Endothelial cell of umbilical vein (primary cell): ENCODE measurements at places on chromosomes 7 and 10.
A peak's percentile ranks its signal among the peaks of the same experiment; 100 is the strongest.

DNA sequence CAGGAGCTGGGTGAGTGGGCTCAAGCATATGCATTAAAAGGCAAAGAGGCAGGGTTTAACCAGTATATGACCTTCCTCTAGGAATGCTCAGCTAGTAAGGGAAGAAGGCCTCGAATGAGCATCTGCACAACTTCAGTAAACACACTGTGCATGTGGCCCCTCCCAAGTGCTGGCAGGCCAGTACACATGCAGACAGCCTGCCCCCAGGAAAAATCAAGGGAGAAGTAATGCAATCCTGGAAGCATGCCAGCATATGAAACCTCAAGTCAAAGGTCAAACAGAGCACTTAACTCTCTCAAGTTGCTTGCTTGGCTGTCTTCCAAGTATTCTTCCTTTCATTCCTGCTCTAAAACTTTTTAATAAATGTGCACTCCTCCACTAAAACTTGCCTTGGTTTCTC, 208.4 kb downstream of the ACTR3B start:
- no peak for DNase-seq

DNA sequence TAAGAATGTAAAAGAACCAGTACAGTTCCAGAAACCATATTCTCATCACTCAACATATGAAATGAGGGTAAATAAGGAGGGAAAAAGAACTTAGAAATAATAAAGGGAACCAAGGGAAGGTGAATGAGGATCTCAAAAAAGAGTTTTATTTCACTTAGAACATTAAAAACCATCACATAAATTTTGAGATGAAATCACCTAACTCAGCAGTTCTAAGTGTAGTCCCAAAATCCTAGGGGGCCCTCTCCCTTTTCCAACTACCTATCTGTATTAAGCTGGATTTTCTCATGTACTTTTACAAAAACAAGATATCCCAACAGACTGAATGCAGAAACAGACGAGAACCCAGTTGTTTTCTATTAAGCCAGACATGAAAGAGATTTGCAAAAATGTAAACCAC, 3.2 kb downstream of the ZCWPW1 start:
- DNase-seq: no peak

DNA sequence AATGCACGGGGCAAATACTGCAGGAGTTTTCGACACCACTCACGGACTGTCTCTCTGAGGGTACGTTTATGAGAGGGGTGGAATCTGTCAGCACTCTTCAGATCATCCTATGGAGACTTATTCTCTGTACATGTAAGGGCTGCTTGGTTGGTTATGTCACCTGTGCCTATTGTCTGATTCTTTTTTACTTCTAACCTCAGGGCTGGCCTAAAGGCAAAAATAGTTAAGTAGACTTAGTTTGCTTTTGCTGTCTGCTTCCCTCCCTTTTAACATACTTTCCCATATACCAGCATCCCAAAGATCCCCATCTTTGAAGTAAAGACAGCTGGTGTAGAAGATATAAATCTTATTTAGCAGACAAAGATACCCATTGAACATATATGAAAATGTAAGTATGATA, 105.9 kb downstream of the PRKG1 start:
- DNase-seq: no peak

DNA sequence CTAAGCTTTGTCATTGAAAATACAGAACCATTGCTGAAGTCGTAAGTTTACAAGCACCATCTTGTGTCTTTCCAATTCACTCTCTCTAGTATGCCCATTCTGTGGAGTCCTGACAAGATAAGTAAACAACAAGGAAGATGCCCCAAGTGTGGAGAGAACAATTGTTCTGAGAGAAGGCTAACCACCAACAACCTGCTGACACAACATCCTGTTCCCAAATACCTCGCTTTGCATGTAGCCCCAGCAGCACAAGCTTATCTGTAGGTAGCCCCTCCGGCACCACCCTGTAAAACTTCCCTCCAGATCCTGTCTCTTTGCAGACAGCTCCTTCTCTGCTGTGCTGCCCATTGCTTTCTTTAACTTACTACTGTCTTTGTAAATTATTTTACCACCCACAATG, 233.3 kb upstream of the AOAH start:
- no peak for DNase-seq

- no peak for DNase-seq
Measured at GRCh38 chr7:69656890-69657289, 58.6 kb downstream of the AUTS2 start.

- no peak for DNase-seq
Measured at GRCh38 chr10:121740069-121740468, 141.8 kb upstream of the FGFR2 start.

- peak; percentile 33 for DNase-seq
Measured at GRCh38 chr10:92278996-92279696, 11.7 kb downstream of the CPEB3 start.

DNA sequence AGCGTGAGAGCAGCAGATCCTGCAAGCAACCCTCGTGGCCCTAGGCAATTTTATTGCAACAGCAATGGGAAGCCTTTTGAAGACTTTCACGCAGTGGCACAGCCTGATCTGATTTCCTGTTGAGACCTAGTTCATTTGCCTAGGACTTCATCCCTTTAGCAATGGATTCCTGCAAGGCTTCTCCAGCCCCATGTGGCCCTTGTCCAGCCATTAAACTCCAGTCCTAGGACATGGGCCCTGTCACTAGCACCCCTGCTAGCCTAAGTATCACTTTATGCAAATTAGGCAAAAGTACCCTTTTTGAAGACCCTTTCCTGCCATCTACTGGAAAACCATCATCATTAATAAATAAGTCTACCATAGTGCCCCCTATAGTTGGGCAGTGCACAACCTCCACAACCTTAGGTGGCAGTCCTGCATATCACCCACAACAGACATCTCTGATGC, 379.4 kb downstream of the GALNT17 start:
- no peak for DNase-seq

DNA sequence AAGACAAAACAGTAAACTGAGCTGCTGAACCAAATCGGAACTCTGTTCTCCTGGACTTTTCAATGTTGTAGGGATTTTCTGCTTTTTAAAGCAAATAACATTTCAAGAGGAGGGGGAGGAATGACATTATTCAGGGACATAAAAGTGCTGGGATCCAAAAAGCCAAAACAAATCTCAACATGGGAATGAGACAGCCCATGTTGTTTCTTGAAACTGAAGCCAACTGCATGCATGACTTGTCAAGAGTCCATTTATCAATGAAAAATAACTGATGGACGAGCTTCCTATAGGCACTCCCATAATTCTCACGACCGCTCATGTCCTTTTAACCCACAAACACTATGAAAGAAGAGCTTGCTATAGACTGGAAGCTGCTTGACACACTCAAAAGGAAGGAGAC, 27.8 kb downstream of the FAM53B start:
- DNase-seq: no peak

DNA sequence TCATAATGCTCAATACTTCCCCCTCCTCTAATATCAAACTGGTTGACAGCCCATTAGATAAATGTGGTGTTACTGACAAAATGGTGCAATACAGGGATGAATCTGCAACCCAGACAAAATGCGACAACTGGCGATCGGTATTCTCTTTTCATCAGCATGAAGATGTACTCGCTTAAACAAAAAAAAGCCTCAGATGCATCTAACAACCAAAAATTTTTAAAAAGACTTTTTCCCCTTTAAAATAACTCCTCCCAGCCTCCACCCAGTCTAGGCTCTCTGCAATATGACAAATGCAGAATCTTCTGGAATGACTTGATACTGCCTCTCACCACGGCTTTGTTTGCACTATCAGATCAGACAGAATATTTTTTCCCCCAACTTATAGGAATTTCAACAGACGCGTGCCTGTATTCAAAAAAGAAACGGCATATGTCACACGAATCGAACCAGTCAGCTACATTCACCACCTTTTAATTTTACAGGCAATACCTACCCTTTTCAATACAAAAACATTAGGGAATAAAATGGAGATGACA, 1.2 kb downstream of the YWHAG start:
- DNase-seq: no peak

DNA sequence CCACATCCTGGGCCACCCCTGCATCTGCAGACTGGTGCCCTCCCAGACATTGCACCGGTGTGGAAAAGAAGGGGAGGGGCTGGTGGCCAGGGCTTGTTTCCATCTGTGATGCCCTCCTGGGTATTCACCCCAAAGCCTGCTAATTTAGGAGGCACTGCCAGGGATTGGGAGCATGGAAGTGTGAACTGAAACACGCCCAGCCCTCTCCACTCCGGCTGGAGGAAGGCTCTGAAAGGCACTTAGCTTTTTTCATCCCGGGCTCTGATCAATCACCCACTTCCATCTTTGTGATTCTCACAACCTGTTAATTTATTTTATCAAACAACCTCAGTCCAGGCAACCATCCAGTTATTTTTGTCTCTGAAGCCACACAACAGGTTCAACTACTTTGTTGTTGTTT, 20.9 kb upstream of the CPXM2 start:
- DNase-seq: no peak

GRCh38 chr7:33640741-33641140, 264.6 kb upstream of the BMPER start:
- no peak for DNase-seq

GRCh38 chr10:63247771-63248170, 114.6 kb downstream of the NRBF2 start:
- DNase-seq: peak; percentile 77

GRCh38 chr10:130015075-130015695, 51.1 kb upstream of the EBF3 start:
- no peak for DNase-seq

- no peak for DNase-seq
Measured at GRCh38 chr10:73819081-73819480, 7.7 kb upstream of the NDST2 start.

DNA sequence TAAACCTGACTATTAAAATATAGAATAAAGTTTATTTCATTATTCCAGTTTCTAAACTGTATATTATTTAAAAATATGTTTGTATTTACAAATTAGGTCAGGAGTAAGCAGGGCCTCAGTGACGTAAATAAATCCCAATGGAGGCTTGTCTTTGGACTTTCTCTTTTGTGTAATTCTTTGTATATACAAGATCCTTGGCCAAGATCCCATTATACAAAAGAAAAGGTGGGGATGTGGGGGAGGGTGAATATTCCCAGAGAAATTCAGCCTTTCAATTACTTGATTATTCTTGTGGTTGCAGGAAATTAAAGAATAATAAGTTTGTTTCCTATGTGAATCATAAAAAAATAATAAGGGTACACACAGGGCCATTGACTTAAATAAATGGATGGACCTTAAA, 178.7 kb upstream of the PRPS1L1 start:
- DNase-seq: peak; percentile 51

GRCh38 chr7:71733107-71733870, 601.3 kb downstream of the GALNT17 start:
- DNase-seq: peak; percentile 14

DNA sequence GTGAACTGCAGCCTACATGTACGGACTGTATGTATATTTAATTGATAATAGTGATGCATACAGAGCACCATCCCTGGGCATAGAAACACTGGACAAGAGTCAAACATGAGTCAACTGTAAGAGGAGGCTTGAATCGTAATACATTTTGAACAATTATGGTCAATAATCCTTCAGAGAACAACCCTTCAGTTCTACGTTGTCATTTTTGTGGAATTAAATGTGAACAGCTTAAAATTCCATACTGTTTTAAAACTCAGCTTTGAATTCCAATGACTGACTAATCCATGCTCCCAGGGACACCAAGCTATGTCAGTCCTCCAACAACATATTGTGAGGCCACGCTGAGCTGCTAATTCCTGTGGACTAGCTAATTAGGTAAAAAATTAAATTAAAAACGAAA, 41.5 kb upstream of the KMT2E start:
- no peak for DNase-seq

DNA sequence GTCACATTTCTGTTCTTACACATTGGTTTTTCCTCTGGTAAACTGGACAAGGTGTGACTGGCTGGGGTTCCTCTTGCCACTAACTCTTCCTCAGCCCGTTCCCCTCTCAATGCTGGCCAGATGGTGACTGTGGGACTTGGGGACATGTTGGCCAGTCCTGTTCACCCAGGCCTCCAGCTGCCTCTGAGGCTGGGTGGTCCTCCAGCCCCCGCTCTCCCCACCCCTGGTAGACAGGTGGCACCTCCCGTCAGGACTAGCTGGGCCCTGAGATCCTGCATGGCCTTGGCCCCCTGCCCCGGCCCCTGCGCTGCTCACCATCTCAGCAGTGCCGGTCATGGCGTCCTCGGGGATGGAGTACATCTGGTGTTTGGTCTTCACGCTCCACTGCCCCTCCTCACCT, 10.8 kb upstream of the MYL7 start:
- DNase-seq: no peak

GRCh38 chr10:58322072-58322834, 12.6 kb upstream of the UBE2D1 start:
- DNase-seq: no peak

GRCh38 chr10:11425676-11426075, 185.8 kb downstream of the USP6NL start:
- no peak for DNase-seq

GRCh38 chr7:124412531-124412930, 353.1 kb downstream of the GPR37 start:
- DNase-seq: no peak

- DNase-seq: peak; percentile 70
Measured at GRCh38 chr7:36487756-36488336, 98.2 kb downstream of the ANLN start.

- DNase-seq: no peak
Measured at GRCh38 chr7:2903682-2904162, 59.6 kb upstream of the GNA12 start.

GRCh38 chr7:88670536-88670935, 89.0 kb upstream of the ZNF804B start:
- DNase-seq: no peak

- DNase-seq: no peak
Measured at GRCh38 chr10:58843760-58844159, 331.1 kb downstream of the BICC1 start.

DNA sequence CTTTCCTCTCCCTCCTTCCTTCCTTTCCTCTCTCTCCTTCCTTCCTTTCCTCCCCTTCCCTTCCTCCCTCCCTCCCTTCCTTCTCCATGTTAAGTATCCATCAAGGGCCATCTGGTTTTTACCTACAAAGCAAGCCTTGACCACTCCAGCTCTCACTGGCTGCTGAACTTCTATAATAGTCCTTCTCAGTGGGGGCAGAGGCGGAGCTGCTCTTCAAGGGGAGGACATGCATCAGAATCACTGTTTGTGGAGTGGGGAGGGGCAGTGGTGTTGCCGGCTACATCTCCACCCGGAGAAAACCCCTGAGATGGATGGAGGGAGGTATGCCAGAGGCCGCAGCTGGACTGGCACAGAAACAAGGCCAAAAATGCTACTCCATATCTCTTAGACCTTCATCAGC, 25.9 kb downstream of the LAMB1 start:
- no peak for DNase-seq
